ENCODE measurements at places on chromosomes 4 and X. TPM values are rescaled to one million over a fixed set of nuclear protein-coding genes. Genes with fewer than 3 reads are reported as not detected.

GRCh38 chrX:5771441-5771840 is 457.2 kb downstream of the NLGN4X start:
- DNase-seq = no peak

Gene VCX3B
- 2.6 TPM for total RNA-seq

Gene HAND2
- 6.0 TPM for total RNA-seq

Gene SLC30A9
- 56.3 TPM for total RNA-seq

Gene DNAAF6
- not detected for total RNA-seq

All from K562 (cell line).